ENCODE measurements at places on chromosomes 5 and 9.

- no peak for DNase-seq
Measured at GRCh38 chr5:104247260-104247659, 684.7 kb upstream of the NUDT12 start.

DNA sequence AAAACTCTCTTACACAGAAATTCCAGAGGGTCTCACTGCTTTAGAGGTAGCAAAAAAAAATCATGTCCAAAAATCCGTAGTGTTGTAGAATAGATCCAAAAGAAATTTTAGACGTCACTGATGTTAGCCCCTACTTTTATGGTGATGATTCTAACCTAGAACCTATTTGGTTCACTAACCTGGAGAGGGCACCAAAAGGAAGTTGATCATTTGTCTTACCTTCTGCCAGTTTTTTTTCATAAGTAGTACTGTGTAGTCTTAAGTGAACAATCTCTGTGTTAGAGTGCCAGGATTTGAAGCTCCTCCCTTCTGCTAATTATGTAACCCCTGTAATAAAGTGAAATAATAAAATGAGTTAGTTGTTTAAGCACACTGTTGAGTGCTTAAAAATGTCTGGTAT, 215.2 kb downstream of the SMARCA2 start:
- DNase-seq, result no peak

- DNase-seq, result no peak
Measured at GRCh38 chr9:5015934-5016333, 30.9 kb downstream of the JAK2 start.

GRCh38 chr5:119070578-119070827, 384 bp upstream of the DMXL1 start:
- no peak for DNase-seq

- DNase-seq, result no peak
Measured at GRCh38 chr9:137470785-137471184, 11.7 kb upstream of the NSMF start.

GRCh38 chr9:115103746-115104477, 14.0 kb downstream of the TNC start:
- DNase-seq, result no peak

- DNase-seq, result no peak
Measured at GRCh38 chr9:132994410-132995120, 16.1 kb downstream of the GFI1B start.

GRCh38 chr9:91967259-91967658, 17.2 kb upstream of the ROR2 start:
- DNase-seq, result no peak

- DNase-seq, result no peak
Measured at GRCh38 chr5:167639766-167640165, 651.7 kb upstream of the WWC1 start.

GRCh38 chr9:134589748-134590147, 51.9 kb upstream of the COL5A1 start:
- DNase-seq, result no peak

- no peak for DNase-seq
Measured at GRCh38 chr9:124361128-124361527, 54.1 kb downstream of the PSMB7 start.

- no peak for DNase-seq
Measured at GRCh38 chr5:16508730-16509531, 43.3 kb upstream of the ZNF622 start.

GRCh38 chr5:179368126-179368805, 23.0 kb upstream of the ADAMTS2 start:
- no peak for DNase-seq

GRCh38 chr5:38207343-38207742, 51.0 kb upstream of the EGFLAM start:
- no peak for DNase-seq

DNA sequence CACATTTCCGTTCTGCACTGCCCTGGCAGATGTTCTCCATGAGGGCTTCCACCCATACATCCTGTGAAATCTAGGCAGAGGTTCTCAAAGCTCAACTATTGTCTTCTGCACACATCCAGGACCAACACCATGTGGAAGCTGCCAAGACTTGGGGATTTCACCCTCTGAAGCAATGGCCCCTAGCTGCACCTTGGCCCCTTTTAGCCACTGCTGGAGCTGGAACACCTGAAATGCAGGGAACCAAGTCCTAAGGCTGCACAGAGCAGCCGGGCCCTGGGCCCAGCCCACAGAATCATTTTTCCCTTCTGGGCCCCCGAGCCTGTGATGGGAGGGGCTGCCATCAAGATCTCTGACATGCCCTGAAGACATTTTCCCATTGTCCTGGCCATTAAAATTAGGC, 228.7 kb downstream of the ANXA1 start:
- no peak for DNase-seq

- DNase-seq, result no peak
Measured at GRCh38 chr5:175700991-175701390, 43.1 kb downstream of the HRH2 start.

GRCh38 chr9:137689745-137690529, 71.1 kb downstream of the EHMT1 start:
- no peak for DNase-seq

- no peak for DNase-seq
Measured at GRCh38 chr5:21688655-21689054, 1164.5 kb downstream of the CDH12 start.

- DNase-seq, result no peak
Measured at GRCh38 chr5:131821221-131821620, 24.4 kb upstream of the FNIP1 start.

GRCh38 chr9:136514022-136514714, 31.3 kb upstream of the SEC16A start:
- DNase-seq, result no peak

DNA sequence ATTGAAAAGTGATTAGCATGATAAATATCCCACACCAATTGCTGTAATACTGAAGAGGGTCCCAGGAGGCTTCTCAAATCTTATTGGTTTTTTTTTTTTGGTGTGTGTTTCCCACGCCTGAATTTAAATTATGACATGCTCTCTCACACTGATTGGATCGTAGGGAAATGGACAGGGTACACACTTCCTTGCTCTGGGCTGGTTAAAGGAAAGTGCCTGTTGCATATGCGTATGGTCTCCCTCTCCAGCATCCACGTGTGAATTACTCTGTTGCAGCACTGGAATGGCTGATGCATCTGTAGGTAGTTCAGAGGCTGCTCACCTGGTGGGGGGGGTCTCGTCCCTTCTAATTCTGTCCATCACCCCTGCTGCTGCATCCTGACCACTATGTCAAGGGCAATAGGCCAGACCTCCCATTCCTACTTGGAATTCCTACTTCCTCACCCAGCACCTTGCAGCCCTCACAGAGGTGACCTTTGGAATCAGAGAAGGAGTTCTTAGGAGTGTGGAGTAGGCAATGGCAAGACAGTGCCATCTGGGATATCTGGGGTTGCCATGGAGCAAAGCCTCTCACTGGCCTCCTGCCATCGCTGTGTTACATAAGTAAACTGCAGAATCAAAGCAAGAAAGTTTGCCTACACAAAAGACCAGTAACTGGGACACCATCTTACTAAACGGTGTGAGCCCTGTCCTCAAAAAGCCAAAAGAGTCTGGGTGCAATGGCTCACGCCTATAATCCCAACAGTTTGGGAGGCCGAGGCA, 71.4 kb upstream of the FBXW11 start:
- DNase-seq, result no peak

DNA sequence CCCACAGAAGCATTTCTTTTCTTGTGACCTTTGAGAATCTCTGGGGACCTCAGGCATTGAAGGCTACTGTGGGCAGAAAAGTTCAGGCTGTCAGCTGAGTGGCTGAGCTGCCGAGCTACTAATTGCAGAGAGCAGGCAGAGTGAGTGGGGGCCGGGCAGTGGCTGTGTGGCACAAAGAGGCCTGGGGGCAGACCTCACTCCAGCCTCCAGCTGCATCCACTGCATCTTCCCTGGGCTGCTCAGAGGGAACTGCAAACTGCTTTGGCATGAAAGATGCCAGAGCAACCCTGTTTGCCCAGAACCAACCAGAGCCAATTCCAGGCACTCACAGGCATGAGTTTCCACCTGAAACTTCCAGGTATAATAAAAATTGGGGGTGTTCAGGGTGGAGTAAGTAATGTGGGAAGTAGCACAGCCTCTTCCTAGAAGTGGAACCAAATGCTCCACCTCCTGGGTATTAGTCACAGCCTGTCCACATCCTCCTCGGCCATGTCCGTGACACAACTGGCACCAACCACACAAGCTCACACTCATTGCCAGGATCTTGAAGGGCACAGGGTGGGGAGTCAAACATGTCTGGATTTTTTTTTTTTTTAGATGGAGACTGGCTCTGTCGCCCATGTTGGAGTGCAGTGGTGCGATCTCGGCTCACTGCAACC, 548.9 kb downstream of the BNC2 start:
- no peak for DNase-seq

DNA sequence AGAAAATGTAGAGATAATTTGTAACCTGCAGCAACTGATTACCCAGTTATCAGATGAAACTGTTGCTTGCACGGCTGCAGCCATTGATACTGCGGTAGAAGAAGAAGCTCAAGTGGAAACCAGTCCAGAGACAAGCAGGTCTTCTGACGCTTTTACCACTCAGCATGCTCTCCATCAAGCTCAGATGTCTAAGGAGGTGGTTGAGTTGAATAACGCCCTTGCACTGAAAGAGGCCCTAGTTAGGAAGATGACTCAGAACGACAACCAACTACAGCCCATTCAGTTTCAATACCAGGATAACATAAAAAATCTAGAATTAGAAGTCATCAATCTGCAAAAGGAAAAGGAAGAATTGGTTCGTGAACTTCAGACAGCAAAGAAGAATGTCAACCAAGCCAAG, 1.7 kb downstream of the KIF4B start:
- DNase-seq, result no peak

GRCh38 chr5:55706230-55706629, 5.9 kb downstream of the SLC38A9 start:
- no peak for DNase-seq

GRCh38 chr5:150624334-150625163, 15.9 kb upstream of the SYNPO start:
- DNase-seq, result no peak

DNA sequence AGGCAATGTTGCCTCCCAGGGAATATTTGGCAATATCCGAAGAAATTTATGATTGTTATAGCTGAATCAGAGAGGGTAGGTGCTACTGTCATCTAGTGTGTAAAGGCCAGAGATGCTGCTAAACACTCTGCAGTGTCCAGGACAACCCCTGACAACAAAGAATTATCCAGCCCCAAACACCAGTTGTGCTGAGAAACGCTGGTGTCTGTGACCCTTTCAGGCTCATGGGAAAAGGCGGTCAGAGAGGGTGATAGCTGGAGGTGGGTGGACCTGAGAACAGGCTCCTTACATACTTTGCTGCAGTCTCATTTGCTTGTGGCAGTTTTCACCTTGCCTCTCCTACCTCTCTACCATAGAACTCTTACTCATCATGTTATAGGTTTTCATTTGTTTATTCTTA, 295.3 kb upstream of the DMRT1 start:
- no peak for DNase-seq

- DNase-seq, result no peak
Measured at GRCh38 chr9:124652615-124653393, 118.3 kb downstream of the NR6A1 start.

GRCh38 chr5:13478831-13479465, 465.5 kb downstream of the DNAH5 start:
- DNase-seq, result no peak

- DNase-seq, result no peak
Measured at GRCh38 chr5:147560718-147561331, 51.0 kb upstream of the DPYSL3 start.

DNA sequence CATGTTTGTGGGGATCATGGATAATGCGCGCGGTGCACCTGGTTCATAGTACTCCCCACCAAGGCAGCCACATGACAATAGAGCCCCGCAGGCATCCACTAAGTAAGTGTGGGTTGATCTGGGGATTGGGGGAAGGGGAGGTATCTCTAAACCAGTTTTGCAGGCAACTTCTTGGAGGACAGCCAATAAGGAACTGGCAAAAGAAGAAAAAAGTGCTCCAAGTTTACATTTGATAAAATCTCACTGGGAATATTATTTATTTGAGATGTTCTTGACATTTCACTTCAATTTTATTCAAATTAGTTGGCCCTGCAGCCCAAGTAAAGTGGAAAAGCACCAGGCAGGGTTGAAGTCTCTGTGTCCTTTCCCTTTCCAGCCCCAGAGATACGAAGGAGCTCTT, 8.5 kb downstream of the FBP1 start:
- no peak for DNase-seq

GRCh38 chr5:151296974-151297373, 6.6 kb downstream of the SLC36A3 start:
- DNase-seq, result no peak

DNA sequence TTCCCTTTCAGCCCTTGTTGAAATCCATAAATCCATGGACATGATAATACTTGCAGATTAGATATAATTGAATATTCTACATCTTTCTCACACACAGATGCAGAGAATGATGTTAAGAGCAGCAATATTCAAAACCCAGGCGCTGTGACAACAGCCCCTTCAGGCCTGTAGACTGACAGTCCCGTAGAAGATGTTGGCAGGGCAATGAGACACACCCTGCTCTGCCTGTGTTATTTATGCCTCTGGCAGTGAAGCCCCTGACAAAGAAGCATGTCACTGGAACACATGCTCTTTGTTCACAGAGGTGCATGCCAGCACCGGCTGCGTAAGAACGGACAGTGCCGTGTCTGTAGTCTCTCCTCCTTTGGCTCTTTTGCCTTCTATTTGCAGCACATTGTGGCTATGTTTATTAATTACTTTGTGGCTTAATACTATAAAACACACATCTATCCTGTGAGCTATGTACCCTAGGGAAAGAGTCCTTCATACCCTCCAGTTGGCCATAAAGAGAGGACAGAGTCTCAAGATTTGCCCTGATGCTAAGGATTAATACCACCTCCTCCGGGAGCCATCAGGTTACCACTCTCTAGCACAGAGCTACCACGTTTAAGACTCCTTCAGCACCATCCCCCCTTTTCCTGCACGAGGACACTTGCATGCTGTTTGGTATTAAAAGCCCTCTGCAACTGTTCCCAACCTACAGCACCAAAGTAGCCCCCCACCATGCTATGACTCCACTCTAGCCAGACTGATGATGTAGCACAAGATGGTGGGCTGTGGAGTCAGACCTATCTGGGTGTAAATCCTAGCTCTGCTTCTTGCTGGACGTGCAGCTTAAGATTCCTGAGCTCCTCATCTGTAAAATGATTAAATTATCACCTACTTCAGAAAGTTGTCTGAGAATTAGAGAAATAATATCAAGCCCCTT, 2.0 kb upstream of the ANP32B start:
- no peak for DNase-seq

DNA sequence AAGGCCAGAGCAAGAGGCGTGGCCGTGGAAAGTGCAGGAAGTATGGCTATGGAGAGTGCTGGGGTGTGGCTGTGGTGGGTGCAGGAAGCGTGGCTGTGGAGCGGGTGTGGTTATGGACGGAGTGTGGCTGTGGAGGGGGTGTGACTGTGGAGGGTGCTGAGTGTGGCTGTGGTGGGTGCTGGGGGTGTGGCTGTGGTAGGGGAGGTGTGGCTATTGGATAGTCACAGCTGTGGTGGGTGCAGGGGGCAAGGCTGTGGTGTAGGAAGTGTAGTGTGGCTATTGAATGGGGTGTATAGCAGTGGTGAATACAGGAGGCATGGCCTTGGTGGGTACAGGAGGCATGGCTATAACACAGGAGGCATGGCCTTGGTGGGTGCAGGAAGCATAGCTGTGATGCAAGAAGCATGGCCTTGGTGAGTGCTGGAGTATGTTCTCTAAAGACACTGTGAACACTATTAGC, 40.8 kb upstream of the SPATA31C2 start:
- DNase-seq, result no peak

All from cortex of kidney (tissue), 1 donor.